ENCODE measurements at places on chromosomes 1 and 21.

DNA sequence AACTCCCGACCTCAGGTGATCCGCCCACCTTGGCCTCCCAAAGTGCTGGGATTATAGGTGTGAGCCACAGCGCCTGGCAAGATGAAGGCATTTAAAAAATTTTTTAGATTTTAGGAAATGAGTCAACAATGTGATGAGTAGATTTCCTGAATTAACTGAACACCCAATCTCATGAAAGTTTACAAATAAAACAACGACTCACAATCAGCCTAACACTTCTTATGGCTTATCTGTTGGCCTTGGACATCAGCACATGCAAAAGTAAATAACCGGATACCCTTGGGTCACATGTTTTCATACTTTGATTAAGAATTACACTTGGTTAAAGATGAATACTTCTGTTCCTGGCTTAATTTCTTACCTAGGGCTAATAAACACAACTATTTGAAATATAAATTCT is 3.0 kb downstream of the GNG12 start:
- DNase-seq = no peak

DNA sequence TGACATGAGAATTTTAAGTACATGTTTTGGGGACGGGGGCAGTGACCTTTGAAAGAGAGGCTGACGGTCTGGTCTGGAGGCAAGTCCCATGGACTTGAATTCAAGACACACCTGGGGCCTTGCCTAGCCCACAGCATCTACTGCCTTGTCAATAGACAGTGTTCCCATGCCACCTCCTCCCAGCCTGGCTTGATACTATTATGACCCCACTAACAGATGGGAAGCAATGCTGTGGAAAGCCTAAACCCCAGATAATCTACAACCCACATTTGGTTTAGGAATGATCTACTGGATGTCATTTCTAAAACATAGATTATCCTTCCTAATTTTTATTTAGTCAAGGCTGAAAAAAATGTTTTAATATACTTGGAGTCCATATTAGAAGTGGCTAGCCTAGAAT is 17.8 kb upstream of the NFASC start:
- no peak for DNase-seq

GRCh38 chr1:65176591-65176990 is 28.6 kb downstream of the AK4 start:
- peak; percentile 53 for DNase-seq

GRCh38 chr1:97745912-97746311 is 174.9 kb downstream of the DPYD start:
- DNase-seq = peak; percentile 46

- no peak for DNase-seq
Observed at GRCh38 chr1:32474954-32475353, 10.1 kb downstream of the ZBTB8B start.

DNA sequence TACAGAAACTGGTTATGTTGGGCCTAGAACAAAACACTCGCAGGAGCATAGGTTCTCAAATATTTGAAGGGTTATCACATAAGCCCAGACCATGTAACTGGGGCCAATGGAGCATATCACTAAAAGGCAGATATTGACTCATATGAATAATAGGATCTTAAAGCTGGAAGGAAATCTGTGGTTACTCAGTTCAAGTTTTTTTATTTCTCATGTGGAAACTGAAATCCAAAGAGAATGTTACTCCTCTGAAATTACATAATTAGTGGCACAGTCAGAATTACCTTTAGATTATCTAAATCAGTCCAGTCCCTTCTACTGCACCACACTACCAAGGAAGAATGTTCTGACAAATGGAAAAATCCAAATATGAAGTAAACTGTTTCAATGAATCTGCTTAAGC is 12.0 kb downstream of the SLAMF8 start:
- peak; percentile 73 for DNase-seq

DNA sequence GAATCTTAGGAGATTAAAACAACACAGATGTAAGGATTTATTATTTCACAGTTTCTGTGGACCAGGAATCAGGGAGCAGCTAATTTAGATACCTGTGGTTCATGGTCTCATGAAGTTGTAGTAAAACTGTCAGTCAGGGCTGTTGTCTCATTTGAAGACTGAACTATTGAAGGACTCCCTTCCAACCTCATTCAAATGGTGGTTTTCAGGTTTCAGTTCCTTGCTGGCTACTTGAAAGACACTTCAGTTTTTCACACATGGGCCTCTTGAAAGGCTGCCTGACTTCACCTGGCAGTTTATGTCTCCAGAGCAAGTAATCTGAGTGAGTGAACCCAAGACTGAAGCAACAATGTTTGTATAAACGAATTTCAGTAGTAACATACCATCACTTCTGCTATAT is 915.9 kb downstream of the PLA2G4A start:
- DNase-seq = no peak

- DNase-seq = no peak
Observed at GRCh38 chr1:232271991-232272589, 357.8 kb downstream of the SIPA1L2 start.

- DNase-seq = peak; percentile 6
Observed at GRCh38 chr1:145751491-145752037, 32.3 kb downstream of the CD160 start.

- DNase-seq = no peak
Observed at GRCh38 chr1:1287288-1288110, 7.3 kb downstream of the SCNN1D start.

- DNase-seq = no peak
Observed at GRCh38 chr21:40990366-40990765, 143.4 kb upstream of the DSCAM start.

GRCh38 chr1:163928651-163929050 is 606.9 kb downstream of the NUF2 start:
- DNase-seq = no peak

- no peak for DNase-seq
Observed at GRCh38 chr1:57319791-57320190, 104.1 kb downstream of the DAB1 start.

GRCh38 chr1:22832414-22832786 is 121.8 kb downstream of the EPHB2 start:
- DNase-seq = no peak

GRCh38 chr1:87399264-87399663 is 70.6 kb downstream of the LMO4 start:
- no peak for DNase-seq

GRCh38 chr1:240618946-240619345 is 7.0 kb upstream of the GREM2 start:
- DNase-seq = no peak

DNA sequence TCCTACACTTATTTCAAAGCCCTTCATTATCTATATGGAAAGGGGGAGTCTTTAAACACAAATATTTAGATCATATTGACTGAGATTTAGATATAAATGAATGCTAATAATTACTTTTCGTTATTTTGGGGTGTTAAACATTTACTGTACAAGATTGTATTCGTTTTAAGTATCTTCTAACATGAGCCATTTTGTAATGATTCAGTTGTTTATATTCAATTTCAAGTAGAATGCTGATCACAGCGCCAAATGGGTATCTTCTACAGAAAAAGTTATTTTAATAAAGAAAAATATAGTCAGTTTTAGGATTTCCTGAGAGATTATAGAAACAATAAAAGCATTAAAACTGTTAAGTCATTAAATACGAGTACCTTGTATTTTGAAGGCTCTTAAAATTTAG is 104.5 kb upstream of the HNRNPU start:
- DNase-seq = no peak

GRCh38 chr1:16396591-16396990 is 29.5 kb downstream of the SZRD1 start:
- DNase-seq = no peak

GRCh38 chr1:213123536-213123935 is 72.5 kb downstream of the RPS6KC1 start:
- no peak for DNase-seq

GRCh38 chr1:88462096-88462487 is 222.0 kb upstream of the PKN2 start:
- no peak for DNase-seq

- peak; percentile 96 for DNase-seq
Observed at GRCh38 chr1:100895540-100896480, at the start of gene SLC30A7. SLC30A7 (plus strand) TSS chr1:100896090; CDS start chr1:100896263, 173 bp downstream.

GRCh38 chr1:14611792-14612191 is 13.3 kb downstream of the KAZN start:
- no peak for DNase-seq

GRCh38 chr1:201585093-201585483 is 46.2 kb downstream of the NAV1 start:
- DNase-seq = no peak

GRCh38 chr1:213303286-213303685 is 252.2 kb downstream of the RPS6KC1 start:
- DNase-seq = no peak

DNA sequence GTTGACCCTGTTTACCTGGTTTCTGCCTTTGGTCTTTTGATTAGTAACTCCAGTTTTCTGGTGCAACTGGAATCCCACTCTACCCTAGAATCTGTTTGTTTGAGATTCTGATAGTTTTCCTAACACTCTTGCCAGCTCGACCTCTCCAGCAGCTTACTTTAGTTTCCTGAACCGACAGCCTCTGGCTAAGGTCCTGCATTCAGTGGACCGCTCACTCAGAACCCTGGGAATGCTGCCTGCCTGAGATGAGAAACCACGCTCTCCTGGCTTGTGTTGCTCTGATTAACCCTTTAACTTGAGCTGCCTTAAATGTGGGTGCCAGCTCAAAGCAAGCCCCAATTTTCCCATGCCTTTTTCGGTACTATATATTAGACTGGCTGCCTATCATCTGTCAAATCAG is 45.3 kb upstream of the SIPA1L2 start:
- no peak for DNase-seq

GRCh38 chr1:116855191-116855619 is 54.5 kb upstream of the PTGFRN start:
- no peak for DNase-seq

DNA sequence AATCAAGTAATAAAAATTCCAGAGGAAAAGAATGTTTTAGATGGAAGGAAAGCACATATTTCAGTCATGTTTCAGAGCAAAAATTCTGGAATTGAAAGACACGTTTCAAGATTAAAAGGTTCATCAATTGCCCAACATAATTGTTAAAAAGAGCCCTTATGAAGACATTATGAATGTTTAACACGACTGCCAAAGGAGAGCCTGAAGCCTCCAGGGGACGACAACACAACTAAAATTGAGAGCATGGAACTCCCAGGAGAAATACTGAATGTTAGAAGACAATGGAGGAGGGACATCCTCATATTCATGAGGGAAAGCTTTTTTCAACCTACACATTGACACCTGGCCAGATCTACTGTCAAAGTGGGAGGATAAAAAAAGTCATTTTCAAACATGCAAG is 16.0 kb downstream of the OR2T11 start:
- peak; percentile 72 for DNase-seq

DNA sequence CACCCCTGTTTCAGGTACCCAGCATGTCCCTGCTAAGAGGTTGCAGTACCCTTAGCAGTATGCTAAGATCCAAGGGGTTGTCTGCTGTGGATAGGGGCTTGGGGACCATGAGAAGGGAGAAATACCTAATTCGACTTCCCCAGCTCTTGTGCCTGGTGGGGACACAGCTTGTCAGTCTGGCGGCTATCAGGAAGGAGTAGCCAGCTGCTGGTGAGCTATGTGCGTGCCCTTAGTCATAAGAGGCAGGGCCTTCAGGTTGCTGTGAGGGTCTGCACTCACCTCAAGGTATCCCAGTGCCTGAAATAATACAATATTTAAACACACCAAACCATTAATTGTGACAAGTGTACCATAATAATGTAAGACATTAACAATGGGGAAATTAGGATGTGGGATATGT is 205.1 kb upstream of the SGIP1 start:
- no peak for DNase-seq

DNA sequence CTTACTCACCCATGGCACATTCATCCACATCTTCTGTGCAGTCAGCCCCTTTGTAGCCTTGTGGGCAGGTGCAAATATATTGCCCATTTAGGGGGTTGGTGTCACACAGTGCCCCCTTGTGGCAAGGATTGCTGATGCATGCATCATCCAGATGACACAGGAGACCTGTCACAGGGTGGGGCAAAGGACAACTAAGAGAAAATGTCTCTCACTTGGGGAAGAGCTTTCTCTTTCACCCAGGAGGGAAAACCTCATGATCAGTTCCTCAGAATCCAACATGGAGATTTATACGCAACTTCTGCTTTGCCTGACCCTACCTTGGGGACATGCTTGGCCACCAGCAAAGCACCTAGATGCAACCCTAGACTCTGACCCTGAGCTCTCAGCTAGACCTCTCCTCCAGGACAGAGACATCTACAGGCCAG is 71.8 kb upstream of the ADAM30 start:
- DNase-seq = peak; percentile 80

- no peak for DNase-seq
Observed at GRCh38 chr1:159931101-159931794, 5.9 kb upstream of the TAGLN2 start.

DNA sequence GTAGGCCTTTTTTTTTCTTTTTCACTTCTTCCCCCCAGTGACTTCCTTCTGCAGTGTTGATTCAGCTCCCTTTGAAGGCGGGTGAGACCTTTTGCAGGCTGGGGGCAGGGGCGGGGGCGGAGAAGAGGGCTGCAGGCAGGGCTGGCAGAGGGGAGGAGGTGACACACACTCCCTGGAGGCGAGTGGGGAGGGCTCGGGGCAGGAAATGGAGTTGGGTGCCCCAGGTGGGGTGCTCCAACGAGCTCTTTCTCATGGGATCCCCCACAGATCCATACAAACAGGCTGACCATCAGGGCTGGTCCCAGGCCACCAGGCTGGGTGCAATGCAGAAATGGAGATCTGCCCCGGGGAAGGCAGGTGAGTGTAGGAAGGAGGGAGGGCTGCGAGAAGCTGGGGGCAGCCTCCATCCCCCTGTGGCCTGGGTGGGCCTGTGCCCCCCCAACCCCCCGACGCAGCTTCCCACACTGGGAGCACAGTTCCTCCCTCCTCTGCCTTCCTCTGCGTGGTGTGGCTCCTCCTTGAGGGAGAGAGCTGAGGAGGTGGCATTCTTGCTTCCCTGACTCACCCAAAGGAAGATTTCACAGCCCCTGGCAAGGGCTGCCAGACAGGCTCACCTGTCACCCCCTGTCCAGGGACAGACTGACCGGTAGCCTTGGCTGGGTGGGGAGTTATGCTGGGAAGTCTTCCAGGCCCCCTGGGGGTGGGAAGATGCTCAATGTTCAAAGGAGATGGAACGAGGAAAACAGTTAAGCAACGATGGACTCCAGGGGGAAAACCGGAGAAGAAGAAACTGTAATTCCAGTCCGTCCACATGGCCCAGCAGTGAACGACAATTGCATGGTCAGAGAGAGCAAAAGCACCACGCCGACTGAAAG is 7.1 kb upstream of the ITGB2 start:
- DNase-seq = peak; percentile 75

GRCh38 chr1:10862743-10863335 is 66.4 kb upstream of the CASZ1 start:
- DNase-seq = no peak

DNA sequence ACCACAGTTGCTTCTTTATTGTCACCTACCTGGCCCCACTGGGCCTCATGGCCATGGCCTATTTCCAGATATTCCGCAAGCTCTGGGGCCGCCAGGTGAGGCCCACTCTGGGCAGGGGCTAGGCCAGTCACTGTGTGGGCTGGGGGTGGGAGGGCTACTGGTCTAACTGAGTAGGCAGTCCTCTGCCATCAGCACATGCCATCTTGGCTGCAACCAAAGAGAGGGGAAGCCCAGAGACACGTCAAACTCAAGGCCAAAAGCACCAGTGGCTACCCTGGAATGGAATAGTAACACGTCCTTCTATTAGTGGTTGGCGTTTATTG is 4.0 kb downstream of the HCRTR1 start:
- no peak for DNase-seq

- no peak for DNase-seq
Observed at GRCh38 chr21:33968995-33969348, 53.4 kb upstream of the ATP5PO start.

- DNase-seq = no peak
Observed at GRCh38 chr1:185646202-185646683, 87.9 kb upstream of the HMCN1 start.

All from suppressor macrophage treated with lipopolysaccharide for 4 hours (primary cell).